Retinal pigment epithelial cell (primary cell): ENCODE measurements at places on chromosomes 12 and 14.

DNA sequence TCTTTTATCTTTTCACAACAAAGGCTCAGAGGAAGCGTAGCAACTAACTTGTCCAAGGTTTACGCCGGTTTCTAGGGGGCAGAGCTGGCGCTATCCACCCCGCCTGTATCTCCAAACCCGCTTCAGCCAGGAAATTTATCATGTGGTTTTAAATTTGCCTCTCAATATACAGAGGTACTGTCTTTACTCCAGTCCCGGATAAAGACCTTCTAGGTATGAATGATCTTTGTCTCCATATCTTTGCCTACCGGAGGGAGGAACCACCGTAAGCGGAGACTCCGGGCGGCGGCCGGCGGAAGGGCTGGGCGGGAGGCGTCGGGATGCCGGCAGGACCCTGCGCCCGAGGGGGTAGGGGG is 693 bp upstream of the RIMKLB start:
- DNase-seq = no peak

DNA sequence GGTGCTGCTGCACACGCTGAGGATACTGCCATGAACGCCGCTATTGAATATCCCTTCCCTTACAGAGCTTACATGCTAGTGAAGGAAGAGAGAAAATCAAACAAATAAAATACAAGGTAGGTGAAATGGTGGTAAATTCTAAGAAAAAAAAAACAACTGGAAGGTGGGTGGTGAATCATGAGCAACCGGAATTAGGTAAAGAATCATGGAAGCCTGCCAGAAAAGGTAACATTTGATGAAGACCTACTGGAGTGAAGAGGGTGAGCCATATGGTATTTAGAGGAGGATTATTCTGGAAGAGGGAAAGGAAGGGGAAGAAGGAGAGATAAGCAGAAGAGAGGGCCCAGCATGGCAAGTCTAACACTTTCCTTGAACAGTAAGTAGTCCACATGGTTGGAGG is 76.1 kb downstream of the LRIG3 start:
- DNase-seq = no peak

- no peak for DNase-seq
Measured at GRCh38 chr14:96631621-96632362, 129.6 kb downstream of the PAPOLA start.

GRCh38 chr12:116692605-116693004 is 45.3 kb downstream of the SPRING1 start:
- no peak for DNase-seq

DNA sequence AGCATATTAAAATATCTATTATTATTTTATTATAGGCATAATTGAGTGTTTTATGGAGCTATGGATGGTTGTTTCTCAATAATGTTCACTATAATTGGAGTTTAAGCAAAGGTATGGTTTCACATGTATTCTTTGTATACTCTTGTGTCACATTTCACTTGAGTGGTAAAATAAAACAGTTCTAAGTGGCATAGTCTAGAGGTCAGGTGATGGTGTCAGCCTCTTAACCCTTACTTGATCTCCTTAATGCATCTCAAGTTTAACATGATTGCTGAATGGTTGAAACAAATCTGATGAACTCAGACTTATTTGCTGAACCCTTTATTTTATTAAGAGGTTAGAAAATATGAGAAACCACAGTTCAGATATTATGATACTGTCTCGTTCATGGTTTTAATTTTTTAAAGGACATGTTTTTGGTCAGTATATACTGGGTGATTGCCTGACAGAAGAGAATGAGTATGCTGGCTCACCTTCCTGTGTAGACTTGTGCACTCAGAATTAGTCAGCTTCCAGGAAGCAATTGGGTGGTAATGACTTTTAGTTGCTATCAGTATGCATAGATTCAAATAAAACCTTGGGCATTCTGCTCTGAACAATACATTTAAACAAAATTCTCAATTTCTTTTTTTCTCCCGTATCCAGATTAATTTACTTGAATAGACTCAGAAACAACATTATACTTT is 464.6 kb downstream of the PCNX1 start:
- DNase-seq = no peak

DNA sequence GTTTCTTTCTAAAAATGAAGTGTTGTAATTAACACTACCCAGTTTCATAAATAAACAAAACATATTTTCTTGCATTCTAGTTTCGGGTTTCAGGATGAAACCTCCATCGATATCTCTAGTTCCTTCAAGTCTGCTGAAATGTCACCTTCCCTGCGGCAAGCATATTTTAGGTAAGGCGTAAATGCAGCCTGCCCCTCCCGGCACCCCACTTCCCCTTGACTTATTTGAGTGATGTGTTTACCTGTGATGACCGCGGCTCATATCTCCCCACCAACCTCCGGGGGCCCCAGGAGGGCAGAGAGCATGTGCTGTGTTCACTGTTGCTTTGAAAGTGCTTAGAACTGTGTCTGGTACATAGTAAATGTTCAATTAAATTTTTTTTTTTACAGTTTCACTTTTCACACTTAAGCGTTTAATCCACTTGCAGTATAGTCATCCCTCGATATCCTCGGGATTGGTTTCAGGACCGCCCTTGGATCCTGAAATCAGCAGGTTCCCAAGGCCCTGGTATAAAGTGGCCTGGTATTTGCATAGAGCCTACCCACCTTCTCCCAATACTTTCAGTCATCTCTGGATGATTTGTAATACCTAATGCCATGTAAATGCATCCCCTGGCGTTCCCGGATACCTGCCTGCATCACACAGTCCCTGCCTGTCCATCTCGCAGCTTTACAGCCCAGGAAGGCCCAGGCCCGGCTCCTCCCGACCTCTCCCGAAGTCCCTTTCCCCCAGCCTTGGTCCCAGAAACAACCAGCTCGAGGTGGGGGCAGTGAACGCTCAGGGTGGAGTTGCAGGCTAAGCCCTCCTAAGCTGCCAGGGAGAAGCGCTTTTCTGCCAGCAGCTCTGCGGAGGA is 40.2 kb upstream of the FBRSL1 start:
- no peak for DNase-seq

DNA sequence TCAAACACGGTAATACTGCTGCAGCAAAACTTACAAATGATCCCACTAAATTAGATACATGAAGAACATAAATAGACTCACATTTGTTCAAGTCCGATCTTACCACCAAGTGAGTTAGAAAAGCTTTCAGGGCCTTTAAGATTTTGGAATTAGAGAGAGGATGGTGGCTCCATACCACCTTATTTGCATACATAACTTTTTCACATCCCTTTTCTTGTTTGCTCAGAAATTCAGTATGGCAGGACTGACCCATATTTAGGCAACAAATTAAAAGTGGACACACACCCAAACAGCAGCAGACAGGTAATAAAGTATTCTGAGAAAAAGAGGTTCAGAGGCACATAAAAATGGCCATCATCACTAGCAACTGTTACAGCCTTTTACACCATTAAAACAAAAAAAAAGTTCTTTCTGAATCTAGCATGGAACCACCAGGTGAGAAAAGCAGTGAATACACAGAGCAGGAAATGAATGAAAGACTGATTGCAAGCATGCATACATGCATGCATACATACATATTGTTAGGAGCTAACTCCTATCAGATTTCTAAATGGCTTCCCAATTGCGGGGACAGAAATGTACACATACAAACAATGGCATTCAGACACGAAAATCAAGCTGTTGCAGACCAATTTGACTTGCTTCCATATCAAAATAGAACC is 23.3 kb downstream of the STXBP6 start:
- DNase-seq = no peak
